Natural killer cell (primary cell): ENCODE measurements at places on chromosomes 1 and 21. TPM values are rescaled to one million over a fixed set of nuclear protein-coding genes. Genes with fewer than 3 reads are reported as not detected.

DNA sequence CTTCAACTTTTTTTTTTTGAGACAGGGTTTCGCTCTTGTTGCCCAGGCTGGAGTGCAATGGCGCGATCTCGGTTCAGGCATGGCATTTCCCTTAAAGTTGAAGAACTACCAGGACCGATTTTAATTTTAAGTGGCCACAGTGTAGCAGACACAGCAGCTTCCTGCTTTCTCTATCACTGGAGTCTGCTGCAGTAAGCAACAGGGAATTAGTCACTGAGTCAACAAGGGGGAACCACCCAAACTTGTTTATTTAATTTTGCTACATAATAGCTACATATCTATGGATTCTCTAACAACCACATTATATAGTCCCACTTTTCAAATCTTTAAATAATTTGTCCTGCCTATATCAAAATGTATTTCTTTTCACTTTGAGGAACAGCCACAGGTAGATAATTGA lies 12.5 kb upstream of the TNNI3K start:
- DNase-seq: no peak

DNA sequence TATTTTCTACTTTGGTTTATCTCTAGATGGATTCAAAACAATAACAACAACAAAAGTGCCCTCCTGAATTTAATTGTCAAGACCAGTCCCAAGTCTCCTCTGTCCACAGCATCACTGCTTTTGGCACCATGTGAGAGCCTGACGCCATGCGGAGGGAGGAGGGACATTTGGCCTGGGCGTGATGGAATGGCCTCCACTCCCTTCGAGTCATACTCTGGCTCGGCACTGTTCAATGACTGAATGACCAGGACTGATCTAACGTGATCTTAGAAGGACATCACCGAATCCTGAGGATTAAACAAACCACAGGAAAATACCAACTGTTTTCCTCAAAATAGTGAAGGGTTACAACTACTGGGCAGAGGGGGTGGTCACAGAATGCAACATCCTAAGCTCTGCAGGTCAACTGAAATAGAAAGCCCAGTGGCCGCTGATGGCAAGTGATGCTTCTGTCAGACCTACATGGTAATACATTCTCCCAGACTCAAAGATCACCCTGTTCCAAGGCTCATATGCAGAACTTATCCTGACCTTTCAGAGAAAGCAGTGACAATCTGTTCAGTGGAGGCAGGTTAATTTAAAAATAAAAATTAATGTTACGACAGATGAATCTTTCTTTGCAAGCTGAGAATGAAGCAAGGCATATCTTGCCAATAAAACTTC lies 19.1 kb downstream of the SRSF4 start:
- no peak for DNase-seq

DNA sequence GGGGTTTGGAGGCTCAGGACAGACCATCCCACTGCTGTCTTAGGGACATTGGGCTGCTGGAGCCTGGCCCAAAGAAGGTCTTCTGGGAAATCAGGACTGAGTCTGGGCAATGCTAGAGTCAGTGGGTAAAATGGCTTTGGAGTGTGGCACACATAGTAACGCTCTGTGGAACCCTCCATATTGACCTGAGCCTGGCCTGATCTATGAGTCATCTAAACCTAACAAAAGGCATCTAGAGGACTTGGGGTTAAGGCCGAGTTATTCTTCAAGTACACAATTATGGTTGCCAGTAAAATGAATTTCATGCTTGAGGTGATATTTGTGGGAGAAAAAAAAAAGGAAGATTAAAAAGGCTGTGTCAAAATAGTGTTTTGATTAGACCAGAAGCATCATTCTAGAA lies 77.7 kb downstream of the ST6GALNAC5 start:
- no peak for DNase-seq

- DNase-seq: no peak
These were observed 412 bp downstream of the GPR25 start for GRCh38 chr1:200873116-200873670.

GRCh38 chr1:56056438-56057287 lies 522.7 kb downstream of the PLPP3 start:
- no peak for DNase-seq

TAS1R1 gene
- not detected for total RNA-seq

DNA sequence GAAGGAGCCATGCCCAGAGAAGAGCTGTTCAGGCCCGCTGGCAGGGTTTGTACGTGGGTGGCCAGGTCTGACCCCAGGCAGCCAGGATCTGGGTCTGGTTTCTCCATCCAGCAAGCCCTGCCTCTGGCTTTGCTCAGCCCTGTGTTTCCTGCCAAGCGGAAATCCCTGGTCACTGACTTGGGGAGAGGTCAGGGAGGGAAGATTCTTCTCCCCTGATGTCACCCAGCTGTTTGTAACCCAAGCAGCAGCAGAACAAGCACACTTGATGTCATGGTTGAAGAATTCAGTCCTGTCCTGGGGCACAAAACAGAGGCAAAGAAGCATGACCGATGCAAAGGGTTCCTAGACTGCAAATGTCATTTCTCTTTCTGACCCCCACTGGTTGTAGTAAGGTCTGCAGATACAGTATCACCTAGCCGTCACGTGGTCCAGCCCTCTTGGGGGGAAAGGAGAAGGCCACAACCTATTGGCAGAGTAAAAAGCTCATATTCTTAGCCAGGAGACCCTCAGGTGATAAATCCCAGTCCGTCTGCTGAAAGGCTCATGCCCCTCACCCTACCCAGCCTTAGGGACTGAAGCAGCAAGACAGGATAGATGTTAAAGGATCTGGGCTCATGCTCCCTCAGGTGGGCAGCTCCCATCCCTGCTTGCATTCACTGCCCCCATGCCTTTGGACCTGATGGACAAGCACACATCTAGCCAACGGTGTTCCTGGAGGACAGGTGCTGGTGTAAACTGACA lies 120.9 kb downstream of the SYT2 start:
- DNase-seq: no peak

DNA sequence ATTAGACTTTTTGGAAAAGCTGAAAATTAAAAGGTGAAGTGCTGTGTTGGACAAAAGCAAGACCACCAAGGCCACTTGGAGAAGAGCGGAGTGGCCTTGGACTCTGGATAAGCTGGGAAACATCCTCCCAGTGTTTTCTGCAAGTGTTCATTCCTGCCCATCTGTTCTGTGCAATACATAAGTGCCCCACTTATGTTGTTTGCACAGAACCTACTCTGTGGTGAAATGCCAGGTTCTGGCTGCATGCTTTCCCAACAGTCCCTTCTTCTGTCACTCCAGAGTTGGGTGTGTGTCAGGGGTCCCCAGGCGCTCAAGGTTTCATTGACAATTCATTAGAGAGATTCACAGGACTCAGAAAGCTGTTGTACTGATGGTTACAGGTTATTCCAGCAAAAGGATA lies 30.3 kb downstream of the NHLH2 start:
- DNase-seq: no peak

LPAR3 gene
- 0.48 TPM for total RNA-seq
